ENCODE measurements at places on chromosomes 12 and 14.

DNA sequence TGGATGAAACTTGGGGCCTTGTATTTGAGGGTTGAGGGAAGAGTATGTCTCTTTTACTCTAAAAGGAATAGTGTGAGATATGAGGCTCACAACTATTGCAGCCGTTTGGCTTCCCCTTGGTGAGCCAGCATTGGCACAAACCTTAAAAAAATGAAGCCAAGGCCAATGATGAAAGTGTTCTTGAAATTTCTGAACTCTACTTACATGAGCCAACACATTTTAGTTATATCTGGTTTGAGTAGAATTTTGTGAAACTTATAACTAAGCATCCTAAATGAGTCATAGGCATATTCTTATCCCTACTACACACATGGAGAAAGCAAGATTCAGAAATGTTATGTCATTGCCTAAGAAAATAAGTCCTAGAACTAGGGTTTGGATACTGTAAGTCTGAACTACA is 55.3 kb upstream of the ACSS3 start:
- no peak for DNase-seq

GRCh38 chr14:51912112-51912786 is 51.8 kb downstream of the GNG2 start:
- no peak for DNase-seq

- no peak for DNase-seq
Observed at GRCh38 chr12:52710730-52711129, 7.4 kb upstream of the KRT77 start.

DNA sequence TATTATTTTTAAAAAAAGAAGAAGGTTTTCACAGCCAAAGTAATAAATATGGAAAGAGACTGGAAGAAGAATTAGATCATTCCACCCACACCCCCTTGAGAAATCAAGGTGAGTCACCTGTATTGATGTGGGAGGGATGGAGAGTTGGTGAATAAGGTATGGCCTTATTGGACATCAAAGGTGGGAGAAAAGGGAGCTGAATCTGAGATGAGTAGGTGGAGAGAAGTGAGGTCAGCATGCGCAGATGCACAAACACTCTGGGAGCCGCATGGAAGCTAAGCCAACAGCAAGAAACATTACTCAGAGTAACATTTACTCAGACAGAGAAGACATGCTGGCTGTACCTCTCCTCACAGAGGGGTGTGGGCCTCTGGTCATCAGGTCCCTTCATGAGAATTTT is 113.1 kb upstream of the FOXG1 start:
- no peak for DNase-seq

DNA sequence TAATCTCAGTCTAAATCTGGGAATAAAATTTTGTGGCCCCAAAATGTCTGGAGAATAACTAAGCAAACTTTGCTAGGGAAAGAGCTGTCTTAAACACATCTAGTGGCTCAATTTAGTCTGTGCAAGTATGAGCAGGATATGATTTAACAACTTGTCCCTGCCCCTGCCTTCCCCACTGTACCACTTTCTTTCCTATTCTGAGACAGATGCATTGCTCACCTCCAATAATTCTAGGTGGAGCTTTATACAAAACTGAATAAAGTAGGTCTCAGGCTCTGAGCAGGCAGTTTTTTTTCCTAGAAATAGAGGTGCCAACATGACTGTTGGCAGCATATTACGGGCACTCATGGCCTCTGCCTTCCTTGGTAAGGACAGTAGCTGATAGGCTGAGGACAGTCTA is 412.1 kb downstream of the DAD1 start:
- no peak for DNase-seq

DNA sequence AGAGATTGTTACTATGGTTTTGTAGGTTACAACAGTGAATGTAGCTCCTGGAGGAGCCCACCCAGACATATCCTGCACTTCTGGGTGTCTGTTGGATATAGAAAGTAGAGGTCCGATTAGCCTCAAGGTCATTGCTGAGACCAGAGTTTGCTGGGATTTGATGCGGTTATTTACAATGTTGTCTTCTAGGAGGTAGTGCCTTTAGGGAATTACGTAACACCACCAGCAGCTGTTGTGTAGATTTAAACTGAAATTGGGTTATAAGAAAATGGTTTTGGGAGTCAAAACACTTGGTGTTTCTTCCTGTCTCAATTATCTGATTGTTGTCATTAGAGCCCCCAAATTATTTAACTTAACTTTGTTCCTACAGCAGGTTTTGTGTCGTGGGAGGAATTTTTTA is 225.3 kb upstream of the PELI2 start:
- DNase-seq = no peak

DNA sequence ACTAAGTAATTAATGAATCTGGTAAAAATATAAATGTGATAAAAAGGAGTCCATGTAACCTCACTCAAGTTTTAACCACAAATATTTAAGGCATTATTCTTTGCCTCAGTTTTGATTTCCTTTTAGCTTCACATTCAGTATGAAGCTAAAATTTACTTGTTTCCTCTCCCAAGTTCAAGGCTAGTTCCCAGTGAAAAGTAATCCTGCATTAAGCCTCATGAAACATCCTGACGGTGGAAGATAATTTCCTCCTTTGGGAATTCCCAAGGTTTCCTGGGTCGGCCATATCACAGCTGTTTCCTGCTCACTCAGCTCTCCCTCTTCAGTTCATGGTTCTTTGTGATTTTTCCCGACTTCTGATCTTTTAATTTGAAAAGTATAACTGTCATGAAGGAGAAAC is 1256.8 kb upstream of the FLRT2 start:
- DNase-seq = no peak

DNA sequence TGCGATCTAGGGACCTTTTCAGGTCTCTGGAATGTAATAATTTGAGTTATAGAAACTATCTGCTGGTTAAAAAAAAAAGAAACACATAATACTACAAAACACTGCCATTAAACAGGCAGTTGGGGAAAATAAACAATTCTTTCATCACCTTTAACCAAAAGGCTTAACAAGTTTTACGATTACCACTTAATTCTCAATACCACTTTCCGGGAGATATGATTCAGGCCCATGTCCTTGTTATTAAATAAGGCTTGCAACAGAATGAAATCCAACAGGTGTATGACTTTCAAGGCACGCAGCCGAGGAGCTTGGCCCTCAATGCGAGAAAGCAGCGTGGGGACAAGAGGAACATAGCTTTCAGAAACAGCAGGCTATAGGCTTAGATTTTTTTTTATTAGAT is 5.6 kb upstream of the GLRX5 start:
- no peak for DNase-seq

DNA sequence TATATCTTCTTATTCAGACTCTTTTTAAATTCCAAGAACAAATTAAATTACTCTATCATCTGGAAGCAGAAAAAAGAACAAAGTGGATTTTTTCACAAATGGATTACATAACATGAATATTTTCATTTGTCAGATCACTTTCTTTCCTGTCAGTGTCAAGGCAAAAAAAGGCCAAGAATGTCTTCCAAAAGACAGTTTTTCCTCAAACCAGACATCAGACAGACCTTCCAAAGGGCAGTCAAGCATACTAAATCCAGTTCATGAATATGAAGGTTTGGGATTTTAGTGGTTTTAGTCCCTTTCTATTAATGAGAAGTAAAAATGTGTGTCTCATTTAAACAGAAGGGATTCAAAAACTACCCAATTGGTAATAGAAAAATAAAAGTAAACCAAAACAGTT is 336.0 kb downstream of the CEP128 start:
- DNase-seq = no peak

DNA sequence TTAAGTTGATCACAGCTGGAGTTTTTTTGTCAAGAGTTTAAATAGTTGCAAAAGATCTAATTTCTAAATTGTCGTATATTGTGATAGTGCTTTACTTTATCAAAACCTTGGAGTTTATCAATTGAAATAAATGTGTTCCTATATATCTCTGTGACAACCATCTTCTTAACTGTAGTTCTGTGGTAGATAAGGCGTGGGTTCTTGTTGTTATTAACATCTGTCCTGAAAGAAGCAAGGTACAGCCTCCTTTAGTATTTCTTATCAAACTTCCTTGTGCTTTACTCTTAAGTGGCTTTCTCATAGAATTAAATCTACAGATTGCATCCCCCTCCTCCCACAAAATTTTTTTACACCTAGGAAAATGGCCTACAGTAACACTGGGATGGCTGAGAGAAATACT is 7.3 kb downstream of the SCYL2 start:
- DNase-seq = no peak

DNA sequence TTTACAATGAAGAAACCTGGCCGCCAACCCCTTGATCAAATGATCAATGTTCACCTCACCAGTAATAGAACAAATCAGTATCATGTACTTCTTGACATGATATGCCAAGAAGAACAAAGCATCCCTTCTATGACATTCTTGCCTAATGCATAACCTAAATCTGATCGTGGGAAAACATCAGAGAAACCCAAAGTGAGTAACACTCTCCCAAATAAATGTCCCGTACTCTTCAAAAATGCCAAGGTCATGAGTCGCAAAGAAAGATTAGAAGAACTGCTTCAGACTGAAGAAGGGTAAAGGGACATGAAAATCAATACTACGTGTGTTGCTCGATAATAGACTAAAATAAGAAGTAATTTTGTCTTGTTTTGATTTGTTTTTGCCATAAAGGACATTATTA is 11.4 kb upstream of the SLC25A3 start:
- DNase-seq = no peak

GRCh38 chr12:95553197-95553943 is 2.1 kb upstream of the USP44 start:
- no peak for DNase-seq

- no peak for DNase-seq
Observed at GRCh38 chr12:29104516-29104915, 44.6 kb upstream of the FAR2 start.

GRCh38 chr12:79233341-79233781 is 368.8 kb downstream of the SYT1 start:
- DNase-seq = no peak

GRCh38 chr12:87848248-87848868 is 180.8 kb downstream of the C12orf50 start:
- no peak for DNase-seq

- DNase-seq = no peak
Observed at GRCh38 chr12:106771425-106771824, 3.1 kb upstream of the RIC8B start.

- DNase-seq = no peak
Observed at GRCh38 chr12:76391461-76391860, 43.2 kb upstream of the BBS10 start.

GRCh38 chr12:83619973-83620372 is 933.3 kb downstream of the TMTC2 start:
- no peak for DNase-seq

- no peak for DNase-seq
Observed at GRCh38 chr14:23435543-23436326, at the start of gene MYH7. TSS of gene MYH7 (minus strand) at chr14:23435660. CDS start at chr14:23433732, 1,928 bp downstream.

- no peak for DNase-seq
Observed at GRCh38 chr14:87397499-87397898, 595.5 kb downstream of the GALC start.

DNA sequence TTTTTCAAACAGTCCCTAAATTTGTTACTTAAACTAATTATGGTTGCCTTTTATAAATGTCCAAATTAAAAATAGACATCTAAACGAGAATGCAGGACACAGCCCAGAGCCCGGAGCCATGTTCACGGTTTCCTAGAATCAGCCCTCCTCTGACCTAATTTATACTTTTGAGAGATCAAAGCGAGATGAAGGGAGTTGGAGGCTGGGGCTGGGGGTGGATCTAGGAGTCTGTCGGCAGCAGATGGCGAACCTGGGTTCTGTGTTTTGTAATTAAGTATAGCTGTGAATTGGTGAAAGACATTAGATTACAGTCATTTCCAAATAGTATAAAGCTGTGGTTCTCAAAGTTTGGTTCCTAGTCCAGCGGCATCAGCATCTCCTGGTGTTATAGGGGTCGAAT is 210.1 kb downstream of the SLC41A2 start:
- no peak for DNase-seq

- DNase-seq = no peak
Observed at GRCh38 chr14:86756521-86757190, 1226.7 kb downstream of the FLRT2 start.

- no peak for DNase-seq
Observed at GRCh38 chr12:100437038-100437841, 36.4 kb upstream of the NR1H4 start.

DNA sequence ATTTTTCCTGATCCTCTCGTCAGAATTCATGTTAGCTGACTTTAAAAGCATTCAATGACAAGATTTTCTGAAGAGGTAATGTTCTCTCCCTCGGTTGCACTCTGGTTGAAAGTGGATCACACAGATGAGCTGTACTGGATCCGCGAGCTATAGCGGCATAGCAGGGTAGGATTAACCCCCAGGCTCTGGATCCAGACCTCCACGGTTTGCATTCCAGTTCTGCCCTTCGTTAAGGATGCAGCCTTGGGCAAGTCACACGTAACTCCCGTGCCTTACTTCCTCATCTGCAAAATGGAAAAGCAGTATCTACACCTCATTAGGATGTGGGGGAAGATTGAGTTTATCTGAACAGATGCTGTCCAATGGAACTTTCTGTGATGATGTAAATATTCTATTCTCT is 13.8 kb downstream of the CCDC92 start:
- DNase-seq = no peak

GRCh38 chr14:104700225-104700651 is 10.8 kb downstream of the INF2 start:
- no peak for DNase-seq

DNA sequence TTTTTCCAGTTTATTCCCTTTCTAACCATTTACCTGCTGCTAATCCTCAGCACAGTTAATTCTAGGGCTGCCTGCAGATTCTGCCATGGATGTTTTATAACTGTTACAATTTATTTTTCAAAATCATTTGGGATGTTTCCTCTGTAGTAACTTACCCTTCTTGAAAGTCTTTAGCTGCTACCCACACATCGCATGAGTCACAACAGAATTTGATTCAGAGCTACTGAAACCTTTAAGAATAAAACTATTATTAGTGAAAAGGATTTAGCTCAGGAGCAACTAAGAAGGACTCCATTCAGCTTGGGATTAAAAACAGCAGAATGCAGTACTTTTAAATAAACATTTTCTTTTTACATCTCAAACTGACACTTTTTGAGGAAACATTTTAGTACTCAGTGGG is 41.7 kb upstream of the RGS6 start:
- DNase-seq = no peak

DNA sequence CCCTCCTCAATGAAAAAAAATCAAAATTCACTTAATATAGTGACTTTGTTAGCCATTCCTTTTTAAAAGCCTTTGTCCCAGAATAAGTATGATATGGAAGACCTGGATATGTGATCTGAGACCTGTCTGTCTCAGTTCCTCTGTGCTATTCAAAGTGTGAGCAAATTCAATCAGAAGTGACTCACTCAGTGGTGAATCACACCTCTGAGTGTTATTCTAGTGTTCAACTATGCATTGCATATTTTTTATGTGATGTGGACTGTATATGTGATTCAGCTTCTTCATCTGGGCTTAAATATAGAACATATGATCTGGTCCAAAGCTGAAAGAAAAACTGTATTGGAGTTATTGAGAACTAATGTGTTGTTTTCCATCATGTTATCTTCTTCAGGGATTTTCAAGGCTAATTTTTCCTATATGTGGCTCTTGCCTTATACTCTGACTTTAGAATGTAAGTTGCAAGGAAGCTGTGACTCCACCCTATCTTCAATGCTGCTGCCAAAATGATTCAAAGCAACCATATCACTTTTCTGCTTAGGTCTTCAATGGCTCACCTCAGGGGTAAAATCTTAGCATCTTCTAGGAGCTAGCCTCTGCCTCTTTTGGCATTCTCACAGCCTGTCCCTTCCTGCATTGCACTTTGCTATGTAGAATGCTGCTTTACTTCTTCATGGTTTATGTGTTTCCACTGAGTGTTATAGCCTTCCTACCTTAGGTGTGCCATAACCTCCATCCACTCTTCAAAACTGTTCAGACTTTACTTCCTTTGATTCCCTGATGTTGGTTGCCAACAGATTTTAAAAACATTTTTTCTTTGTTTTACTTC is 169.8 kb downstream of the OTOGL start:
- DNase-seq = no peak
